ENCODE measurements at places on chromosomes 6 and 20.

DNA sequence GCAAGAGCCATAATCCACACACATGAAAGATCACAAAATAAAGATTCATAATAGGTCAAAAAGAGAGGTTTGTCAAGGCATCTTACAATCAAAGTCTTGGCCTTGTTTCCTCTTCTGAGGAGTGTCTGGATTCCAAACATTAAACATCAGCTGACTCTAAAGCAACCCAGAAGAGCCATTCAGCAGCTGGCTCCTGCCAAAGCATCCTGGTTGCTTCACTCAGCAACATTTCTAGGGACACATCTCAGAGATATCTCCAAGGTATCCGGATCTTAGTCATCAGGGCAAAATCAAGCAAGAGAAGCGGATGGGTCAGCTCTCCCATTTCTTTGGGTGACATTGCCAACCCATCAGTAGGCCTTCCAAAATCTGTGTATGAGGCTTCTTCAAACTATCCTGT is 139.6 kb downstream of the KIF6 start:
- DNase-seq: no peak

DNA sequence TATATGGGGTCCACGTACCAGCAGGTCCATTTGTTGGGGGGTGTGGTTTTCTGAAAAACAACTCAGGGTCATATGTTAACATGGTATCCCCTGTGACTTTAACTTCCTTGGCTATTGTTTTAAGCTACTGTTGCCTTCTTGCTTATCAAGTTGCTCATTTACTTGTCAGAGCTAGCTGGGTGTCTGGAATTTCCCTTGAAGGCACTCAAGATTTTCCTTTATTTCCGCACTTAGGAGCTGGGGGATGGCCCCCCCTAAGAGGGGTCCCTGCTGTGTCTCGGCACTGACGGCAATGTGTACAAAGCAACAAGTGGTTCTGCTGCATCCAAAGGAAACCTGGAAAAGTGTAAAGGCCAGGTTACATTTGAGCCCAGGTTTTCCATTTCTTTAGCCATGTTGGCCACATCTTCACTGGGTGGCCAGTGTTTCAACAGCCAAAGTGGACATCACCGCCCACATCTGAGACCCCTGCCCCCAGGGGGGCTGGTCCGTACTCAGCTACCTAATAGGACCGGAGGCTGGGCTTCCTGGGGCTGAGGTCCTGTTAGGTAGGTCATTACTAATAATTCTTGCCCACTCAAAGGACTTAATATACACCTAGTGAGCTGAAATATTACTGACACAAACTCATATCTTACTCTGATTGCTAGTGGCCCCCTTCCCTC is 24.8 kb upstream of the SYNDIG1 start:
- no peak for DNase-seq

- DNase-seq: no peak
These were observed 243.8 kb downstream of the CDH26 start for GRCh38 chr20:60202046-60202445.

- peak; percentile 65 for DNase-seq
These were observed 165.4 kb downstream of the SYNDIG1 start for GRCh38 chr20:24634855-24635254.

DNA sequence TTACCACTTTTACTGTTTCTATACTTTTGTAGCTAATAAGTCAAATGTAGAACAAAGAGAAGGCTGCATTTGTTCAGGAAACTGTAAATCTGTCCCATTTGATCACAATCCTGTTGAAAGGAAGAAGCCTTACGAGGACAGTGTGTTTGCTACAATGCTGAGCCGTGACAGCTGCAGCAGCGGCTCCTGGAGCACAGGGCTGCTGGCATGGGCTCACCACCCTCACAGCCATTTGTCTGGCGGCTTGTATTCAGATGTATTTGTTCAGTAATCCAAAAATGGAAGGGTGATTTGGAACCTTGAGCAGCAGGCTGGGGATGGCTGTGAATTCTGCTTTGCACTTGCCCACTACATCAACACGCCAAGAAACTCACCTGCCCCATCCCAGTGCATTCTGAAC is 5.7 kb downstream of the TUBB2A start:
- DNase-seq: no peak

GRCh38 chr6:9783567-9783966 is 631.3 kb downstream of the TFAP2A start:
- DNase-seq: no peak

DNA sequence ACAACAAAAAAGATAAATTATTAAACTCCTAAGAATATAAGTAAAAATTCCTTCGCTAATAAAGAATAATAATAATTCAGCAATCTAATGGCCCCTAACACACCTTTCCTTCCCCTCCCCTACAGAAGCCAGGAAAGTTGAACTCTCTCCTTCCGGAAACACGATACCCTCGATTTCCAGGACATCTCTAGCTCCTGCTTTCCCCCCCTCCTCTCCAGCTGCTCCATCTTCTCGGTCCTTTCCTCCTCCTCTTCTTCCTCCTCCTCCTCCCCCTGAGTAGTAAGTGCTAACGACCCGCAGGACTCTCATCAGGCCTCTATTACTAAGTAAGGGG is 603 bp downstream of the TASP1 start:
- no peak for DNase-seq

- no peak for DNase-seq
These were observed 703.1 kb downstream of the RFPL4B start for GRCh38 chr6:113050010-113050858.

DNA sequence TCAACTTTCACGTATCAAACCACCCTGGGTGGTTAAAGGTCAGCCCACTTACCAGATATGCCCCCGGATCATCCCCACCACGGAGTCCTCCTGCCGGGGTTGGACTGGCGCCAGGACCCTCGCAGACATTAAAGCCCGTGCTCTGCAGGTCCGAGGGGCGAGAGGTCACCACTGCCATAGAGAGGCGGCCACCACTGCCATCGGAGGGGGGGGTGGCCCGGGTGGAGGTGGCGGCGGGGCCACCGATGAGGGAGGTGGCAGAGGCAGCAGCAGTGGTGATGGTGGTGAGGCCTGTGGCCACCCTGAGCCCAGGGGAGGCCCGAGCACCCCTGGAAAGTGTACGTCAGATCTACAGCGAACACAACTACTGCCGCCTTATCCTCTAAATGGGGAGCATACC is 76.3 kb downstream of the ASXL1 start:
- no peak for DNase-seq

GRCh38 chr20:51554538-51555165 is 12.1 kb upstream of the NFATC2 start:
- no peak for DNase-seq

GRCh38 chr6:159582736-159583135 is 110.3 kb downstream of the SOD2 start:
- no peak for DNase-seq

GRCh38 chr6:93343476-93343875 is 75.9 kb downstream of the EPHA7 start:
- no peak for DNase-seq

DNA sequence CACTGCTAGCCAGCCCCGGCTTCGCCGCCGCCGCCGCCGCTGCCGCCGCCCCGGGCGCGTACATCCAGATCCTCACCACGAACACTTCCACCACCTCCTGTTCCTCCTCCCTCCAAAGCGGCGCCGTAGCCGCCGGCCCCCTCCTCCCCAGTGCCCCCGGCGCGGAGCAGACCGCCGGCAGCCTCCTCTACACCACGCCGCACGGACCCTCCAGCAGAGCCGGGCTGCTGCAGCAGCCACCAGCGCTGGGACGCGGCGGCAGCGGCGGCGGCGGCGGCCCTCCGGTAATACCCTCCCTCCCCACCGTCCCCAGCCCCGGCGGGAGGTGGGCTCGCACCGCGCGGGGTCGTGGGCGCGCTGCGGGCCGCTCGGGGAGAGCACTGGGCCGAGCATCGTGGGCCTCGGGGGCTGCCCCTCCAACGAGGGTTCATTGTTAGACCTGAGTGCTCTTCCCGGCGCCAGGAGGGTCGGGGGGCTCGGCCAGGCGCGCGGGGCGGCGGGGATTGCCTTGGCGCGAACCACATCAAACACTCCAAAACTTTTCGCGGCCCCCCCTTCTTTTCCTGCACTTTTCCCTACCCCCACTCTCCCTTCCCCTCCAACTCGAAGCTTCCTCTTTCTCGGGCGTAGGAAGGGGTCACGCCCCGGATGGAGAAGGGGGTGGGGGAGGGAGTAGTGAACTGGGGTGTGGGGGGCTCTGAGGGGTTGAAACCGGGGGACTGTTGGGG is 827 bp downstream of the E2F3 start:
- DNase-seq: peak; percentile 38

DNA sequence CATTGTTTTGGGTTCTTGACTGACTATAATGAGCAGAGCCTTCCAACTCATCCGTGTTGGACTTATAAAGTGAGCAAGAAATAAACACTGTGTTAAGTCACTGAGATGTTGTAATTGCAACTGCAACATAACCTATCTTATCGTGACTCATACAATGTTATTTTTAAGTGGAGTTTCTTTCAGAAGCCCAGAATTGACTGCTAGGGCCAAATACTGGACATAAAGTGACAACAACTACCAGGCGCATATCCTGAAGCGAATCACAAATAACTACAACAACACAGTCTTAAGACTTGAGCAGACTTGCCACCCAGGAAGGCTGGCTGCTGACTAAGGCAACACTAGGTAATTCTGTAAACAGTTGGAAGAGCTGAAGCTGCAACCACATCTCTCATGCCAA is 326.6 kb downstream of the COL12A1 start:
- no peak for DNase-seq
